NCI-H446 treated with DMSO at 0.1 percent for 48 hours (cell line): ENCODE measurements at places on chromosomes 12 and 14.

GRCh38 chr14:101022121-101022520 lies 118.6 kb upstream of the RTL1 start:
- no peak for DNase-seq

DNA sequence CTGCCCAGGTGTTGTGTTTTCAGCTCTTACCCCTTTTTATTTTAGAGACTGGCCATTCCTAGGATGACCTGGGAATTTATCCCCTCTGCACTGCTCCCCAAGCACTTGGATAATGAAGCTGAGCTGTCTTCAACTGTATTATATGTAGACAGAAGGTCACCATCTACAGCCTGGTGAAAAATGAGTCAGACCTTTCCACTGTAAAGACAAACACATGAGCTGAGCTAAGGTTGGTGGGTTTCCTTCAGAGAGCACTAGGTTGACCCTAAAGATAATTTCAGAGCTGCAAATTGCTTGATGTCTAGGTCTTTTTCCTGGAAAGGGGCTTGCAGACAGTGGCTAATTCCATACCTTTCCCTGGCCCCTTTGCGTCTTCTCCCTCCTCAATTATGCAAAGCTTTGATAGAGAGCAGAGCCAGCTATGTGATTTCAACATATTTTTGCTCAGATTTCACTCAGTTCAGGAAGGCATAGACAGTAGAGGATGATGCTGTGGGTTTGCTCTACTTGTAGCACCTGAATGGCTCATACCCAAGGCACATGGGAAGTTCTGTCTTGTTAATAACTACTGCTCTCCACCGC lies 9.2 kb upstream of the IKZF4 start:
- no peak for DNase-seq

- no peak for DNase-seq
These were observed 62.4 kb downstream of the PRKAB1 start for GRCh38 chr12:119730381-119730780.

DNA sequence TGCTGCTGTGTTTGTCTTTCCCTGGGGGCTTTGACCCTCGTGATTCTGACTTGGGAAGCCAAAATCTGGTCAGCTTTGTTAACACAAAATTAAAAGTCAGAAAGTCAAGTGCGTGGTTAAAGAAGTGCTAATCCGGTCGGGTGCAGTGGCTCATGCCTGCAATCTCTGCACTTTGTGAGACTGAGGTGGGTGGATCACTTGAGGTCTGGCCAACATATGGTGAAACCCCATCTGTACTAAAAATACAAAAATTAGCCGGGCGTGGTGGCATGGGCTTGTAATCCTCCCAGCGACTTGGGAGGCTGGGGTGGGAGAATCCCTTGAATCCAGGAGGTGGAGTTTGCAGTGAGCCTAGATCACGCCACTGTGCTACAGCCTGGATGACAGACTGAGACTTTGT lies 844.6 kb downstream of the VRK1 start:
- DNase-seq, result no peak

GRCh38 chr14:54435500-54435981 lies 5.6 kb downstream of the CNIH1 start:
- no peak for DNase-seq

DNA sequence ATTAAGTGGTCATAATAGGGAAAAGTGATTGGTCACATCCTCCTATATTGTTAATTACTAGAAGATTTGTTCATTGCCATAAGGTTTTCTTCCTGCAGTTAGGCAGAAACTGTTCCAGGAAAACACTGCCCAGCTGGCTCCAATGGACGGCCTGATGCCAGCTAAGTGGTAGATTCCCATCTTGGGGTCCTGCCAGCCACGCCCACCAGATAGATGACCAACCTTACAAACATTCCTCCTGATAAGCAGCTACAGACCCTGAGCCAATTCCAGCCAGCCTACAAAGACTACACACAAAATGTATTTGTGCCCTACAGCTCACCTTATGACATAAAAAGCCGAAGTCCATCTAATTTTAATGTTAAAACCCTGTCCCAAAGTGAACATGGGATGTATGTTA lies 685.9 kb upstream of the USP15 start:
- no peak for DNase-seq

GRCh38 chr12:108078428-108078827 lies 50.7 kb upstream of the WSCD2 start:
- no peak for DNase-seq
